ENCODE measurements at places on chromosomes 3 and 15.

GRCh38 chr3:129291236-129291886 is 12.7 kb downstream of the HMCES start:
- no peak for DNase-seq

- no peak for DNase-seq
These were observed 24.9 kb downstream of the ZMAT3 start for GRCh38 chr3:179046497-179047353.

DNA sequence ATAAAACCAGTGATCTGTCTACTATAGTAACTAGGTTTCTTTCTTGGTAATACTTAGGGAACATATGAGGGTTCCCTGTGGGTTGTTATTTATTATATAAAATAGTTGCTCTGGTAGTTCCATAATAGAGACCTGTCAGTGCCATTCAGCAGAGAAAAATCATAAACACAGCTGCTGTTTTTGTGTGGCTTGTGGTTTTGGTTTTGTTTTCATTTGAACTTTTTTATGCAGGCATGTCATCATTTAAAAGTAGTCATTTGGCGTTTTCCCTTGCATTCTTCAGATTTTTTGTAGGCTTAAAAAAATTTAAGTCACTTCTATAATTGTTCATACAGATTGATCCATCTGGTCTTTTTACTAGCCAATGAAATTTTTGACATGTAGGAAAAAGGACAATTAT is 47.9 kb downstream of the PIK3CA start:
- no peak for DNase-seq

GRCh38 chr3:25593001-25593400 is 71.7 kb downstream of the TOP2B start:
- no peak for DNase-seq

- no peak for DNase-seq
These were observed 93.8 kb downstream of the DNASE1L3 start for GRCh38 chr3:58116985-58117384.

DNA sequence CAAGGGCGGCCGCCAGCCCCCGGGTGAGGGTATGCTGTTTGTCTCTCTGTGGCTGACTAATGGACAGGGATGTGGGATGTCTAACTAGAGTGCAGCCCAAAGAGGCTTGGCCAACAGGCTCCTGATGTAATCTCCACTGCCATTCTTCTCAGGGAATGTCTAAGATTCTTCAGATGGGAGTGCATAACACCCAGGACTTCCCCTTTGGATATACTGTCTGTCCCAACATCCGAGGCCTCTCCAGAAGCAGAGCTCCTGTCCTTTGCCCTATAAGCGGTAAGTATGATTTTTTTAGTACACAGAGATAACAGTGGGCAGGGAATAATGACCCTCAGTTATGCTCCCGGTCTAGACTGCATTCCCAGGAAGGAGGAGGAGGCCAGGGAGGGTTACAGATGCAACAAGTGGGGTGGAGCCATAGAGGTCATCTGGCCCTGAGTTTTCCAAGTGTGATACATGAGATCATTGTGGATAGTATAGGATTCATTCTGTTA is 62.5 kb upstream of the SLCO2A1 start:
- no peak for DNase-seq

DNA sequence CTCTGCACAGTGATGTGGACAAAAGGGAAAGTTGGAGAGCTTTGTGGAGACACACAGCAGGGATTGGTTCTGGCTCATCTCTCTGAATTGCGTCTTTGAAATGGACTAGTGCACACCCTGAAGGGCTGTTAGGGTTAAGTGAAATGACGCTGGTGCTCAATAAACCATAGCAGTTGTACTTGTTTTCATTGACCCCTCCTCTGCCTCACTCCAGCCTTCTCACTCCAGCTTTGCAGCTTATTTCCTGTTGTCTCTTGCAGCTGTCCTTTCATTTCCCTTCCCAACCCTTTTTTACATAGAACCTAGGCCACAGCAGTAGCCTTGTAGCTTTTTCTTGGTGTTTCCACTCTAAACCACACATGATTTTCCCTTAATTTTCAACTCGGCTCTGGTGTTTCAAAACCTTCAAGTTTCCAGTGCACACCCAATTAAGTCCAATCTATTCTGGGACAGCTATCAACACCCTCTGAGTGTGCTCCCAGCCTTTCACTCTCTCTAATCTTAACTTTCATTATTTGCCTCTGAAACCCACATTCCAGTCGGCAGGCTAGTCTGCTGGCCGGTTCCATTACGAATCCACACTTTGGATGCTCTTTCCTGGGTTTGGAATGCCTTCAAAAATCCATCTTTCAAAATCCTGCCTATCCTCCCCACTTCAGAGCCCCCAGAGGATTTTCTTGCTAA is 6.4 kb downstream of the C3orf52 start:
- no peak for DNase-seq

GRCh38 chr15:46126581-46126980 is 491.8 kb downstream of the SQOR start:
- no peak for DNase-seq

Measured in NCI-H187 treated with DMSO at 0.1 percent for 48 hours (cell line).